ENCODE measurements at places on chromosomes 4 and X.

DNA sequence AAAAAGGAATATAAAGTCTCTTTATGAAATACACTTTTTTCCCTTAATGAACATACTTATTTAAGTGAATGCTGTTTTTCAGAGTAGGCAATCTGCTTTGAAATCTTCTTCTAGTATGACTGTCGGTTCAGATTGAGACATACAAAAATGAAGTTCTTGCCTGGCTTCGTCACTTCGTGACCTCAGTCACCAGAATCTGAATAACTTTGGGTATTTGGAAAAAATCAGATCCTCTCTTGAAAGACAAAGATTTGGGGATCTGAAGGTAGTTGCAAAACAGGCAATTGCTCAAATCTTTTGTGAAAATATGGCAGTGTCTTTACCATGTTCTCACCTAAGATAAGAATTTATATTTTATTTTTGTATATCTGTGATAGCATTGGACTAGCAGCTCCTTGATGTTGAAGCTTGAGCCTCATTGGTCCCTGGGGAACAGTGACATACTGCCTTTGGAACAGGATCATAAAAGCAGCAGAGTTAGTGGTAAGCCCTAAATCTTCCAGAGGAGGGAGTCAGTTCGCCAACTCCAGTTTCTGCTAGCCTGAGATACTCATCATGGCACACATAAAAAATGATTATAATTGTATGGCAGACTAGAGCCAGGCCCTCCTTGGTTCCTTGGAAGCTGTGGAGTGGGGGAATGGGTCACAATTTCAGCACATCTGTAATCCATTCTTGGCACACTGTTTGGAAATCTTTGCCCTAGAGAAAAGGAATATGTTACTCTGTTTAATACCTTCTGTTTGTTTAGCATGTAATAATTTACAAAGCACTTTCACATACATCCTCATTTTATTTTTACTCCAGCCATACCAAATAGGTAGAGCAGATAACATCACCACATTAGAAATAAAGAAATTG, 5.0 kb downstream of the ARFIP1 start:
- DNase-seq: no peak

DNA sequence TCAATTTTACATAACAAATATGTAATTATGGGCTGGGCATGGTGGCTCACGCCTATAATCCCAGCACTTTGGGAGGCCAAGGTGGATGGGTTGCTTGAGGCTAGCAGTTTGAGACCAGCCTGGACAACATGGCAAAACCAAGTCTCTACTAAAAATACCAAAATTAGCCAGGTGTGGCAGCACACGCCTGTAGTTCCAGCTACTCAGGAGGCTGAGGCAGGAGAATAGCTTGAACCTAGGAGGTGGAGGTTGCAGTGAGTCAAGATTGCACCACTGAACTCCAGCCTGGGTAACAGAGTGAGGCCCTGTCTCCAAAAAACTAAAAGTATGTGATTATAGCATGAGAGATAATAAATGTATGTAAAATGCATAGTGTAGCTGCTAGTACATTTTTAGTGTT, 229.0 kb downstream of the PPARGC1A start:
- no peak for DNase-seq

DNA sequence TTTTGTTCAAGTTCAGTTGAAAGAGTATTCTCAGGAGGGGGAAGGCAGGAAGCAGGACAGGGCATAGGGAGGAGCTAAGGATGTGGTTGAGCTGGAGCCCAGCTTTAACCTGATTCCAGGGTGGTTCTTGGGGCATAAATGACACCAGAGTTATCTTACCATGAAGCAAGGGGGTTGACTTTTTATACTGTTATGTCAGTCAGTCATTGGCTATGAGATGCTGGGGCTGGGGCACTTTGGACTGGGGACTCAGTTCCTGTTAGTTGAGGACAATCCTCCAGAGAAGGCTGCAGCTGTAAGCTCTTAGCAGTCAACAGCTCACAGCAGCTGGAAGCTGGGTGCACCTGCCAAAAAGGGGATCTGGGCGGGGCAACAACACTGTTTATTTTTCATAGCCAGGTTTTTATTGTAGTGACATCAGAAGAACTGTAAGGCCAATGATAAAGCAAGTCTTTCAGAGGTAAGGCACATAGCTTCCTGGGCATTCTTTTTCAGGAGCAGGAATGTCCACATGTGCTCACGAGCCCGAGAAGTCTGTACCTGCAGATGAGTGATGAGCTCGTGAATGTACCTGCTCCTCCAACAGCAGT, 78.5 kb downstream of the MID1IP1 start:
- DNase-seq: no peak

GRCh38 chr4:140423106-140423505, 4.3 kb downstream of the CLGN start:
- no peak for DNase-seq

- no peak for DNase-seq
These were observed 22.6 kb downstream of the PLS3 start for GRCh38 chrX:115583496-115584004.

DNA sequence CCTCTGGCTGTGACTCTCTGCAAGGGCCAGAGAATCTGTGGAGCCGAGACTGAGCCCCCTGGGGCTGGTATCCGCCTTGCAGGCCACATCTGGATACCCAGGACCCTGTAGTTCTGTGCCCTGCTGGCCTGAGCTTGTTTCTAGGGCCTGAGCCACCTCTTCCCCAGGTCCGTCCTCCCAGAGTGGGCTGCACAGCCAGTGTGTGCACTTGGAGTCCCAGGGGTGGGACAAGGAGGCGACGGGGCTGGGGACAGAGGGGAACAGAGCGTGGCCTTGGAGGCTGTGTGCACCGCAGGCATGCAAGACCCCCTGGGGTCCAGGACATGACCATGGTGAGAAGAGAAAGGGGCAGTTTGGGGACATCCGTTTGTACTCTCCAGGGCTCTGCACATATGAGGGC, 105.5 kb downstream of the SORCS2 start:
- DNase-seq: no peak

DNA sequence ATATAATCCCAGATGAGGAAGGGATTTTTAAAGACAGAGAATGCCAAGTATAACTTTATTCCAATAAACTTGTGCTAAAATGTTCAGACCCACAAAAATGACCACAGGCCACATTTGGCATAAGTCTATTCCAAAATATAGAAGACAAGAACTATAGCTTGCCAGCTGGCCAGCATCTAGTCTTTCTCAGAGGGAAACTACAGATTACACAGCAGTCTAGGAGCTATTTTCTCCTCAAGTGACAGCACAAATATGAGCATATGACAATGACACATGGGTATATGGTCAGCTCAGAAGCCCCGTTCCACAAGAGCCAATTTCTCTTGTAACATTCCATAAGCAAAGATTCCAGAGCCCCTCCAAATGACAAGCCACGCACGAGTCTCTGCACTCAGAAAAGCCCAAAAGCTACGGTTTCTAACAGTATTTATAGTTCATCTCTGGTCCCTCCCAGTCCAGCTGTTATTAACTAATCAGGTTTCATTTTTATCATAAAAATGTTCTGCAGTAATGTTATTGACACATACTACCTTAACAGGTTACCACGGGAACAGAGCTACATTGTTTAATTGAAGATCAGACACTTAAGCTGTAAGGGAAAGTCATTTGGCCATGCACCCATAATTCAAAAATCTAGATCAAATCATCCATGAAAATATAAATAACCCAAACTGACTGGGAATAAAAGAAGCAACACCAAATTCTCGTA, 70.3 kb downstream of the RAB28 start:
- DNase-seq: no peak

Data from stimulated activated CD4-positive, alpha-beta T cell treated with anti-CD3 and anti-CD28 coated beads, Interleukin-1b, Interleukin-23, amount 100 ng/mL, for 1 hour (primary cell).